ENCODE measurements at places on chromosomes 3 and 15. TPM values are rescaled to one million over a fixed set of nuclear protein-coding genes. Genes with fewer than 3 reads are reported as not detected.

XCR1 gene
- not detected for total RNA-seq

PLA2G4E gene
- not detected for total RNA-seq

KLHL40 gene
- not detected for total RNA-seq

P2RY14 gene
- not detected for total RNA-seq

DNA sequence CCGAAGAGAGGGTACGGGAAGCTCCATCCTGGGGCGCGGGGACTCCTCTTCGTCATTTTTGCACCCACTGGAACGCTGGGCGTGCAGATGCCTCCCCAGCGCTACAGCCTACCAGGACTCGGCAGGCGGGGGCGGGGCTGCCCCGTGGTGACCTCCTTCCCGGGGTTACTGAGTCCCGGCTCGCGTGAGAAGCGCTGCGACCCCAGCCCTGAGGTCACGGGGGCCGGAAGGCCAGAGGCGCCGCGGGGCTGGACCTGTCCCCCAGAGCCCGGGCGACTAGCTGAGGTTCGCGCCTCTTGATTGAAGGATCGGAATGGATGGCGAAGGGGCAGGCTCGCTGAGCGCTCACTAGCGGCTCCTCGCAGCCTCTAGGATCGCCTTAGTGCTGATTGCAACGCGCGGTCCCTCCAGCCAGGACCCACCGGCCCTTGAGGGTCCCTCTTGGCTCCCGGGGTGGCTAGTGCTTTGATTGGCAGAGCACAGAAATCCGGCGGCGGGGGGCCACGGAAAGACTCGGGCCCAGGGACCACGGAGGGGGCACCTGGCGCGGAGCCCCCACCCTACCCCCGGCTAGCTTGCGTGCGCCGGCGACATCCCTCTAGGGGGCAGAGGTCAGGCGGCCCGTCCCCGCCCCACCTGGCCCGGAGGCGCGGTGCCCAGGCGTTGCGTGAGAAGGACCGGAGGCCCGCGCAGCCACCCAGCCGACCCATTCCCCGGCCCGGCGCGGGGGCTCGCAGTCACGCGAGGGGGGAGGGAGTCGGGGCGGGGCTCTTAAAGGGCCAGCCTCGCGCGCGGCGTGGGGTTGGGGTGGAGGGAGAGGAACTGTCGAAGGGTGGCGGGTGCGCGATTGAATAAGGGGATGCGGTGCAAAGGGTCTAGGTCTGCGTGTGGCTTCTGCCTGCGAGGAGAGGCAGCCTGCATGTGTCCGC, 781 bp upstream of the CYP1A1 start:
- peak; percentile 17 for DNase-seq

DNA sequence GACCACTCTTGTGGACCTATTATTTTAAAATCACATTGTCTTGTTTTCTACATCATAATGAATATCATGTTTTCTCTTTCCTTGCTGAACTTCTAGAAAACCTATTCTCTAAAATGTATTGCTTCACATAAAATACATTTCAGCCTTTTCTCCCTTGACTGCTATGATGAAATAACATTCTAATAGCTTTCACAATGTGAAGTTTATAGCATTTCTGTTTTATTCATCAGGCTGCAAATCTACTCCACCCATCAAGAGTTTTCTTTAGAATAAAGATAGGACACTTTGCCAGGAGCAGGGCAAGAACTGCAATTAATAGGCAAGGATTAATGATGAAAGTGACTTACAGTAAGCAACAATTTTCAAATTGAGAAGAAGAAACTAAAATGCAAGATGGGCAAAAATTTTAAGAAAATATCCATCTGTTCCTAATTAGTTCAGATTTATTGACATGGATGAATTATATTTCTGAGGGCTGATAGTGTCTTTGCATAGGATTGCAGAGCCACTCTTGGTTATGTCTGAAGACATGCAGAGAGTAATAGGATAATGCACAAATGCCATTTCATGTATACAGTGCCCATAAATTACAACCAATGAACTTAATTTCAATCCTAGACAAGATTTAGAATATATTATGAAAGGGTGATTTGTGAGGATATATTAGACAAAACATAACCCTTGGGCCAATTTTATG, 21.7 kb downstream of the LEKR1 start:
- no peak for DNase-seq

- DNase-seq, result no peak
Measured at GRCh38 chr3:189195302-189195701, 23.5 kb downstream of the TPRG1 start.

DNA sequence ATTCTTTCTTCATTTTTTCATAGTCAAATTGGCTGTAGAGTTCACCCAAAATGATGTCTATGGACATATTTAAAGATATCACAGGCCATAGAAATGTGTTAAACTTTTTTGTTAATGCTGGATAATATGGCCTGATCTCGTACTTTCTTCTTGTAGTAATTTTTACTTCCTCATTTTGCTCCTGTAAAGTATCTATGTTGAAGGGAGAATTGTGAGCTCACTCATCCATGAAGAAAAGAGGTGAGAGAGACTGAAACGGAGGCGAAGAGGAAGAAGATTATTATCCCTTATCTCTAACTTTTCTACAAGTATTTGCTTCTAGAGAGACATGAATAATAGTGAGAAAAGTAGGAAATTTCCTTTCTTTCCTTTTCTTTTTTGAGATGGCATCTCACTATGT, 613.8 kb upstream of the TBL1XR1 start:
- DNase-seq, result no peak
